ENCODE measurements at places on chromosomes 7 and 10.

DNA sequence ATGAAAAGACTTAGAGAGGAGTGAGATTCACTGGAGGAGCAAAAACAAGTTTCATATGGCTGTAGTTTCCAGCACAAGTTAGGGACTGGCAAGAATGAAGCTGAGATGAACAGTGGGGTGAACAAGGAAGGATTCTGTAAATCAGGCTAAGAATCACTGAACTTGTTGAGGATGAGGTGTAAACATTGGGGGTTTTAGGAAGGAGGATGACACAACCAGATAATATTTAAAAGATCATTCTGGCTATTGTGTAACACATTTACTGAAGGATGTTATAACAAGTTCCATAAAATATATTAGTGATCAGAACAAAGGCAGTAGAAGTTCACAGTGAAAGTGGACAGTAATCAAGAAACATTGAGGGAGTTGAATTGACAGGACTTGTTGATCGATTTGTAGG, 68.9 kb downstream of the CD36 start:
- no peak for DNase-seq

DNA sequence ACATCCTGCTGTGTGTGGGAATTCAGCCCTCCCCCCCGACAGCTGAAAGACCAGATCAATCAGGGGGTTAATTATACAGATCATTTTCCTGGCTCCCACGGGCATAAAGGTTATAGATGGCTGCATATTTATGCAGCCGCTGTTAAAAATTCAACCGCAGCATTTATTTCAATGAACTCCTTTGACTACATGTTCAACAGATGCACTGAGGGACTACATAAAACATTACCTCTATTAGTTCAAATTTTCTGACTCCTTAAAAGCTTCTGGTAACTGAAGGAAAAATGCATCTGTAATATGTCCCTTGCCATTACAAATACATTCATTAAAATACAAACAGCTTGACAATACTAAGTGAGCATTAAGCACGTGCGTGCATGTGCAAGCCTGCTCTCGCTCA, 49.7 kb upstream of the YAE1 start:
- DNase-seq = no peak

- DNase-seq = no peak
These were observed 201.9 kb upstream of the FRMD4A start for GRCh38 chr10:14532473-14533251.

DNA sequence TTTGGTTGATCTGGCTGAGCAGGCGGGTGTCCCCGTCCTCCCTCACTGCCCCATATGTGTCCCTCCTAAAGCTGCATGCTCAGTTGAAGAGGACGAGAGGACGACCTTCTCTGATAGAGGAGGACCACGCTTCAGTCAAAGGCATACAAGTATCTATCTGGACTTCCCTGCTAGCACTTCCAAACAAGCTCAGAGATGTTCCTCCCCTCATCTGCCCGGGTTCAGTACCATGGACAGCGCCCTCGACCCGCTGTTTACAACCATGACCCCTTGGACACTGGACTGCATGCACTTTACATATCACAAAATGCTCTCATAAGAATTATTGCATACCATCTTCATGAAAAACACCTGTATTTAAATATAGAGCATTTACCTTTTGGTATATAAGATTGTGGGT, 26.9 kb upstream of the TRIM56 start:
- peak; percentile 61 for DNase-seq
